ENCODE measurements at places on chromosomes 12 and 14. TPM values are rescaled to one million over a fixed set of nuclear protein-coding genes. Genes with fewer than 3 reads are reported as not detected.

The PRH2 gene
- total RNA-seq, result not detected

The RDH16 gene
- total RNA-seq, result 0.22 TPM

The RIPK3 gene
- total RNA-seq, result 3.5 TPM

The TNFAIP2 gene
- 31.3 TPM for total RNA-seq

The KRT79 gene
- total RNA-seq, result not detected
